Left hindlimb (tissue), 1 donor: ENCODE measurements at places on chromosomes 3 and 15.

DNA sequence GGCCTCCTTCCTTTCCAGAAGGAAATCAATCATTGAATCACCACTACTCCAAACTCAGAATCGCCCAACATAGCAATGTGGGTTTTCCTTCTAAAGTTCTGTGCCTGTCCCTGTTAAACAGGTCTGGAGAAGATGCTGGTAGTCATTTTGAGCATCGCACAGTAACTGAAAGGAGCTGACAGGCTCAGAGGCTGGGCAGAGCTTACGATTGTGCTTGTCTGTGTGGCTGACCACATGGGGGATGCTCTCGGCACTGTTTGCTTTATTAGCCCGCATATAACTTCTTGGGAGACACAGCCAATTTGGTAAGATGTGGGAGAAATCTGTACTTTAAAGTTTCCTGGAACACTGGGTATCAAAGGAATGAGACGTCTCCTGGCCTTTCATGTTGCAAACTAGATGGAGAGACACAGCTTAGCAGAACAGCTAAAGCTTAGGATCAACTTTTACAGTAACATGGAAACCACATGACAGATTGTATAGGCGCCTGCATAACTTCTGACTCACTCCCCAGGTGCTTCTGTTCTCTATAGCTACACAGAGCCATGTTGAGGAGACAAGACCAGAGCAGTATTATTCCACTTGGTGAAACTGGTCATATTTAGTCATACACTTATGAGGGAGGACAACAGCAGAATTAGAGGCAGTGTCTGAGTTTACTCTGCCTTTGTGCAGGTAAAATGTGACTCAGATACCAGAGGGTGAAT is 374.1 kb downstream of the RORA start:
- DNase-seq: no peak

GRCh38 chr3:49410846-49411534 is 786 bp downstream of the RHOA start:
- no peak for DNase-seq

GRCh38 chr15:40327457-40327856 is 4.0 kb downstream of the INAFM2 start:
- DNase-seq: no peak

GRCh38 chr15:60721707-60722106 is 242.8 kb upstream of the ICE2 start:
- DNase-seq: no peak

GRCh38 chr3:123071146-123071545 is 4.3 kb downstream of the PDIA5 start:
- no peak for DNase-seq

DNA sequence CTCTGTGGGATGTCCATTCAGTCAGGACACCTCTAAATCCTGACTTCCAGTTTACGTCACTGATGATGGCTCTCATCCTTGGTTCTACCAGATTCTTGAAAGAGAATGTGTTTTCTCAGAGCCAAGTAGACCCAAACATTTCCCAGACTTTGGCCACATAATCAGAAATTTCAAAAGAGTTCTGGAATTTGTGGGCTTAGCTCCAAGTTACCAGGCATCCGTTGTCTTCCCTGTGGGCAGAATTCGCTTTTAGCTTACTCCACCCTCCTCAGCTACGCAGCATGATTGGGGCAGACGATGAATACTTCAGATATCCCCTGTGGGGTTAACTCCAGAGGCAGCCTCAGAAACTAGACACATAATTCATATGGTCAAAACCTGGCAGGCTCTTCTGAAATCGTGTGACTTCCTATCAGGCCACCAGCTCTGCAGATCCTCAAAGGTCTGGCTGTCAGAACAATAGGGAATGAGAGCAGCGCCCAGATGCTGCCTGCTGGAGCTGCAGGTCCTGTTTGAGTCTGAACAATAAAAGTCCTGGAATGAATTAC is 30.6 kb downstream of the CRTC3 start:
- DNase-seq: no peak

DNA sequence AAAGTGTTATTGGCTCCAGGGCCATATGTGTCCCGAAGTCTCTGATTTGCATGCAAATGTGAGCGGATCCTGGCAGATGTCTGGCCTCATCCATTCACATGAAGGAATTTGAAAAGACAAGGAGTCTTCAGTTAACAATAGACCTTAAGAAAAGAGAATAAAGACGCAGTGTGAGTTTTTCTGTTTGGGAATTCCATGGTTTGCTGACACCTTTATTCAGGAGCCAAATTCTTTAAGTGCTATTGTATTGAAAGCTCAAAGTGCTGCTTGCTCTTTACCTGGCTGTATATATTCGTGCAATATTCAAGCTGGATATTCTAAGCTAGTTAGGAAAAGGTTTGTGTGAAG is 2.2 kb downstream of the LRRN1 start:
- DNase-seq: no peak

DNA sequence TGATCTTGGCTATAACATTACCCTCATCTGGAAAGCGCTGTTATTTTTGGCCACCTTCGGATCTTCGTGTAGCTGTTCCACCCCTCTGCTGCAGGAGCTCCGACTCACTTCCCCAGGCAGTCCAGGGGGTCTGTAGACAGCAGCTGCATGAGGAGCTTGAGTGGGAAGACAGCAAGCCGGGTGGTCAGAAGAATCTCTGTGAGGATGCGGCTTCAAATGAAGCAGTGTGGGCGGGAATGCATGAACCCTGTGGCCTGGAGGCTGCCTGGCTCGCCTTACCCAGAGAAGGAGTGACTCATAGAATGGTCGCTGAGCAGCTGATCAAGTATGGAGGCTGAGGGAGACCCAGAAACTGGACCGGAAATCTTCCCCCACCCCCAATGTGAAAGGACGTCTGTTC is 45.2 kb upstream of the NR2F2 start:
- peak; percentile 47 for DNase-seq

DNA sequence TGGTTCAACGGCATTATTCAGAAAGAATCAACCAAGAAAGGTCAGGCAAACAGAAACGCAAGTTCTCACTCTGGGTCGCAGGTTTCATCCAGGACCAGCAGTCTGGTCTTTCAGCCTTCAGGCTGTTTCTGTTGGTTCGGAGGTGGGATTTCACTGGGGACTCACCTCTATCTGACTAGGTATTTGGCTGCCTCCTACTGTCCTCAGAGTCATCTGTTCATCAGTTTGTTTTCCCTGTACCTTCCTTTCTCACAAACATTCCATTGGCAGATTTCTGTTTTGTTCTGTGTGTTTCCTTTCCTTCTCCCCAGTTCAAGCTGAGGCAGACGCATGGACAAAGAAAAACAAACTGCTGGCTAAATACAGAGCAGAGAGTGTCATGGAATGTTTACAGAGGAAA is 1046.6 kb upstream of the CFAP20DC start:
- no peak for DNase-seq

GRCh38 chr15:90082140-90082715 is 20.0 kb downstream of the IDH2 start:
- DNase-seq: no peak

GRCh38 chr15:70514251-70514650 is 249.1 kb downstream of the UACA start:
- DNase-seq: no peak

- DNase-seq: no peak
These were observed 6.3 kb downstream of the AEN start for GRCh38 chr15:88627463-88627862.

- DNase-seq: no peak
These were observed 110.6 kb downstream of the MAGI1 start for GRCh38 chr3:65928110-65928509.
